ENCODE measurements at places on chromosomes 7 and 10.

DNA sequence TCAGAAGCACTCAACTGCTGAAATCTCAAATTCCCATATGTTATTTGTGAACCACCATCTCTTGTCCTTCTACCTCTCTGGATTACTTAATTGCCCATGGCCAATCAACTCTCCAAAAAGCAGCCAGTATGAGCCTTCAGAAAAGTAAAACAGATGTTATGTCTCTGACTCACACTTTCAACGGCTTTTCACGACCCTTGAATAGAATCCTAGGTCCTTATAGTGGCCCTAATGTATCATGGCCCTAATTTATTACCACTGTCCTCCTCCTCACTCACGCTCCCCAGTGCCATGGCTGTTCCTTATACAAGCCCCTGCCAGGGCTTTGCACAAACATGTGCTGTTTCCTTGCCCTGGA, 20.0 kb downstream of the ZNF438 start:
- DNase-seq = no peak

DNA sequence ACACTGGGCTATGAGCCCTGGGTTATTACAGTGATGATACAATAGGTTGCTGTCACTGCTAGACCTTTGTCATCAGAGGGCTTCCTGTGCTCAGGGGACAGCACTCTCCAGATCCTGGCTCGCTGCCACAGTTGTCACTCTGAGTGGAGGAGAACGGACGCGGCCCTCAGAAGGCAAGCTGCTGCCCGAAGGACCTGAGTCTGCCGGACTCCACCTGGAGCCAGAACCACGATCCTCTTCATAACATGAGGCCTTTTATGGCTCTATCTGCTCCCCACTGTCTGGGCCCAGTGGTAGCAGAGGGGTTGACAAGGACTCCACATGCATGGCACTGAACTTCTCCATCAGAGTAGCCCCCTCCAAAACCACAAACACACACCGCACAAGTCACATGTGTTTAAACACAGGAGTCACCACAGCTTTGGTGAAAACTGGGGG, 94.7 kb upstream of the EFCAB10 start:
- DNase-seq = peak; percentile 63

- no peak for DNase-seq
Observed at GRCh38 chr7:86768394-86768793, 124.7 kb downstream of the GRM3 start.

DNA sequence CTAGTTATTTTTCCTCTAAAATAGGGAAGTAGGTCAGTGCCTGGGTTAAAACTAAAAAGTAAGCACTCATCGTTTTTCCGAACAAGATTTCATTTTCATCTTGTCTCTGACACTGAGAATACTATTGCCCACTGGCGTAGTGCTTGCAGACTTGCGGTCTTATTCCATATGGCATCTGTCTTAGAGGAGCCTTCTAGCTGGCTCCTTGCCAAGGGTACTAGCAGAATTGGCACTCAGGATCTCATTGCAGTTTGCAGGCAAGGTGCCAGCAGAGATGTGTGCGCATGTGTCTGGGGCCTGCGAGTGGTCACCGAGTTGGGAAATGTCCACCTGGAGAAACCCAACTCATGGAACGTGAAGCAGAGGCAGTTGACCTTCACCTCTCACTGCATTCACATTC, 143.4 kb downstream of the CELF2 start:
- DNase-seq = no peak

DNA sequence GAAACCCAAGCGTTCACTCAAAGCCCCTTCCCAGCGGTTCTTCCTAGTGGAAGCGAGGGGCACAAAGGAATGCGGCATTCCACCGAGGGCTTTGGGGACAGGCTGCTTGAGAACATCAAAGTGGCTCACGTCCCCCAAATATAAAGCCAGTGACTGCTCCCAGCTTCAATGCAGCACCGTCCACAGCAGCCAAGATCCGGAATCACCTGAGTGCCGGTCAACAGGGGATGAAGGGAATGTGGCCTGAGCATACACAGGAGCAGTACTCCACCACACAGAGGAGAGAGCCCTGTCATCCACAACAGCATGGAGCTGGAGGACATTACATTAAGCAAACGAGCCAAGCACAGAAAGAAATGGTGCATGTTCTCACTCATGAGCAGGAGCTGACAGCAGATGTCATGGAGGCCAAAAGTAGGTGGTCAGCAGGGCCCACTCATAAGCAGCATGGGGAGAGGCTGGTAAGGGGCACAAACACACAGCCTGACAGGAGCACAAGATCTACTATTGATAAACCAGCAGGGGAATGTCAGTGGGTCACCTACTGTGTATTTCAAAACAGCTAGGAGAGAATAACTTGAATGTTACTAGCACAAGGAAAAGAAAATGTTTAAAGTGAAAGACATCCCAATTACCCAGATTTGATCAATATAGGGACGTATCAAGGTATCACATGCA, 79.5 kb downstream of the DIP2C start:
- DNase-seq = no peak

GRCh38 chr10:110850099-110850498, 21.6 kb upstream of the PDCD4 start:
- no peak for DNase-seq

DNA sequence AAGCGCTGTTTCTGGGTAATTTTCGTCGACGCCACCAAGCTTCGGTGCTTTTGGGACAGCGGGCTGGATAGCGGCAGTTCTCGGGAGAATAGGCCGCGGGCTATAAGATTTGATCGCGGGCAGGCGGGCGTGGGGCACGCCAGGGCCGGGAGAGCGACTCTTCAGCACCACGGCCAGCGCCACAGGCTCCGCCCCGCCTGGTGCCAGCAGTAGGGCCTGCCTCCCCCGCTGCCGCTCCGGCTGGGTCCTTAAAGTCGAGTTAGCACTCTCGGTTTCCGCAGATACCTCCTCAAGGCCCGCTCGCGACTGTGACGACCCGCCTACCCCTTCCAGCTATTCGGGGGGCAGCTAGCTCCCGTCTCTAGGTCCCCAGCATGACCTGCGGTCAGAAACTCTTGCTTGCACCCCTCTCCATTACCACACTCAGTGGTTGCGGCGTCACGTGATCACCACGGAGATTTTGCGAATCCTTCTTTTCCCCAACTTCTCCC, 9.4 kb downstream of the NXPH1 start:
- peak; percentile 66 for DNase-seq

DNA sequence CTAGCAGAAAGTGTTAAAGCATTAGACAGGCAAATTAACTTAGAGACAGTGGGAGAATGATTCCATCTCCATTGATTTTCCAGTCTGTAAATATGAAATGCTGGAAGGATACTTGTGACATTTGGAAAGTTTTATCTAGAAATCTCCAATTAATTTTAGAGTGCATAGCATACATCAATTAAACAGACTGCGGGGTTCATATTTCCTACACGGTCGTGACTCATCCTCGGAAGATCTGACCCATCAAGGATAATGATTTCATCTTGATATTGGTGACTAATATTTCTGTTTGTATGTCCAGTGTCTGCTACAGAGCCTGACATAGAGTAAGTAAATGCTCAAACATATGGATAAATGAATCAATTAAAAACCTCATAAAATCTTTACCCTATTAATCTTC, 474.9 kb downstream of the KCNMA1 start:
- no peak for DNase-seq

- DNase-seq = no peak
Observed at GRCh38 chr10:69878951-69879350, 77.2 kb downstream of the COL13A1 start.

DNA sequence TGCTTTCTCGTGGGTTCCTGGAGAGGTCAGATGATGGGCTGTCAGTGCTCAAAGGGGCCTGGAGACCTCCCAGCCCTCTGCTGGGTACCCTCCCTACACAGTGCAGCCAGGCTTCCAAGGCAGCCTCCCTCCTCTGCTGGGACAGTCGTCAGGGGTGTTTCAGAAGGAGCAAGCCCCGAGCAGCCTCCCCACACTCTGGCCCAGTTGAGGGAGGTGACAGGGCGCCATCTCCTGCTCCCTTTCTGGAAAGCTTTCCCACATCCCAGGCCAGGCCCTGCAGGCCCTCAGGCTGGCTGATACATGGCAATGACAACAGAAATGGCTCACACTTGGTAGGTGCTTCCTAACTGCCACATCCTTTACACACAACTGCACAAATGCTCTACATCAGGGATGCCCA, 32.1 kb downstream of the KCNMA1 start:
- no peak for DNase-seq

DNA sequence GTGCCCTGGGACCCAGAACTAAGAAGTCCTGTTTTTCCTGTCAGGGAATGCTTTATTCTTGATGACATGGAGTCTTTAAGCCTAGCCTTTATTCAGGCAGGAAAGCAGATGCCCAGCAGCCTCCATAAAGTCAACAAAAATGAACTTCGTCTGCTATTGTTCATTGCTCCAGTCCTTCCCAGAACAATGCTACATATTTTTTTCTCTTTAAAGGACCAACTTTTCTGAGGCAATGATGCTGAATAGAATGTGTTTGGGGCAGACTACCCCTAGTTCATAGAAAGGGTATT, 47.6 kb upstream of the PDCD4 start:
- DNase-seq = no peak
